Esophagus (tissue), 2 donors: ENCODE measurements at places on chromosomes 1 and 21. TPM values are rescaled to one million over a fixed set of nuclear protein-coding genes. Genes with fewer than 3 reads are reported as not detected.

The SLC5A9 gene
- 0.07 TPM for polyA plus RNA-seq

The PRMT6 gene
- 9.0 TPM for polyA plus RNA-seq

The USP25 gene
- polyA plus RNA-seq, result 10.4 TPM

The CREG1 gene
- 41.9 TPM for polyA plus RNA-seq

The FCER1G gene
- polyA plus RNA-seq, result 10.0 TPM

The ATAD3A gene
- polyA plus RNA-seq, result 25.4 TPM

The PPT1 gene
- polyA plus RNA-seq, result 20.3 TPM
